Glomerular endothelial cell (primary cell): ENCODE measurements at places on chromosomes 7 and 10. TPM values are rescaled to one million over a fixed set of nuclear protein-coding genes. Genes with fewer than 3 reads are reported as not detected.

Gene SEPTIN7
- 190 and 191 TPM in 2 replicates for total RNA-seq

DNA sequence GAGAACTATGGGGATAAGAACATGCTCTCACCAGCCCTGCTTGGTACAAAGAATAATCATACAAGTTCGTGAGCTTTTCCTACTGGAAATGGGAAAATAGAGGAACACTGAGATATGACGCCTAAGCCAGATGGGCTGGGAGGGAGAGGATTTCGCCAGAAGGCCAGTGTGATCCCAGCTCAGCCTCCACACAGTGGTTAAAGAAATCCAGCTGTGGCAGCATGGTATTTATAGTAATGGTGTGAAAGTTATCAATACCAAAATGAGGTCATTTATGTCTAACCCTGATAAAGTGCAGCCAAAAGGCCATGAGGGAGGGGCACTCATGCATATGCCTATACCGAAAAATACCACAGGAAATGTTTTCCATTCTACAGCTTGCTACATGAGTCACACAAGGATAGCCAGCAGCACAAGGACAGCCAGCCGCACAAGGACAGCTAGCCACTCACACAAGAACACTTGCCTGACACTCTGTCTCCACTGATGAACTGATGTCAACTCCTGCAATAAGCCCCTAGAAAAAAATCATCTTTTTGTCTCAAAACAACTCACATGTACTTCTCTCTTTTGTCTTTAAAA, 49.4 kb downstream of the FRMPD2 start:
- no peak for DNase-seq

GRCh38 chr10:126061526-126061925, 165.2 kb downstream of the FANK1 start:
- DNase-seq, result no peak

DNA sequence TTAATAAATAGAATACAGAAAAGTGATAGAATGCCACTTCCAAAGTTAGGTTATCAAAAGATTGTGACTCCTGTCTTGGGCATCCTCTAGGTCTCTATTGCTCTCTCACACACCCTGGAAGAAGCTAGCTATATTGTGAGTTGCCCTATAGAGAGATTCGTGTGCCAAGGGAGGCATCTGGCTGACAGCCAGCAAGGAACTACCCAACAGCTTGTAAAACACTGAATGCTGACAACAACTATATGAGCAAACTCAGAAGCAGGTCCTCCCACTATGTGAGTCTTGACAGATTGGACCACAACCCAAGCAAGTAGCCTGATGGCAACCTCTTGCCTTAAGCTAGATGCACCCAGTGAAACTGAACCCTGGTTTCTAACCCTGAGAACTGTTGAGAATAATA, 55.7 kb upstream of the CDK14 start:
- no peak for DNase-seq

DNA sequence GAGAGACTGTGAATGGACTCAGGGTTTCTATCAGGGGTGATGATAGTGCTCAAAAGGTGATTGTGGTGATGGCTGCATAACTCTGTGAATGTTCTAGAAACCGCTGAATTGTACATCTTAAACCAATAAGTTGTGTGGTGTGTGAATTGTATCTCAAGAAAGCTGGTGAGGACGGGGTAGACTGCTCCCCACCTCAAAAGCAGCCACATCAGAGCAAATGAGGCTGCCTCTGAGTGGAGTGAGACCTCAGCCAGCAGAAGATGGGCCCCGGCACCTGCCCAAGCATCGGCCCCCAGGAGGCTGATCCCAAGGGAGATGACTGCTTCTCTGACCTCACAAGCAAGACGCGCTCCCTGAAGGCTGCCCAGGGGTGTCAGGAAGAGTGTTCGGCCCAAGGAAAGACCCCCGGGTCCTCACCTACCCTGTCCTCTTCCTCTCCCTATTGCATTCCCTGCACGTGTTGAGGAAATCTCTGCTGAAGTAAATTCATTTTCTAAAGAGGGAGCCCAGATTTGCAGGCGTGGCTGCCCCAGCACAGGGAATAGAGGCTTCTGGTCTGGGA, 279.3 kb upstream of the SHH start:
- no peak for DNase-seq

- DNase-seq, result no peak
Measured at GRCh38 chr7:14228341-14228740, 238.9 kb upstream of the ETV1 start.

DNA sequence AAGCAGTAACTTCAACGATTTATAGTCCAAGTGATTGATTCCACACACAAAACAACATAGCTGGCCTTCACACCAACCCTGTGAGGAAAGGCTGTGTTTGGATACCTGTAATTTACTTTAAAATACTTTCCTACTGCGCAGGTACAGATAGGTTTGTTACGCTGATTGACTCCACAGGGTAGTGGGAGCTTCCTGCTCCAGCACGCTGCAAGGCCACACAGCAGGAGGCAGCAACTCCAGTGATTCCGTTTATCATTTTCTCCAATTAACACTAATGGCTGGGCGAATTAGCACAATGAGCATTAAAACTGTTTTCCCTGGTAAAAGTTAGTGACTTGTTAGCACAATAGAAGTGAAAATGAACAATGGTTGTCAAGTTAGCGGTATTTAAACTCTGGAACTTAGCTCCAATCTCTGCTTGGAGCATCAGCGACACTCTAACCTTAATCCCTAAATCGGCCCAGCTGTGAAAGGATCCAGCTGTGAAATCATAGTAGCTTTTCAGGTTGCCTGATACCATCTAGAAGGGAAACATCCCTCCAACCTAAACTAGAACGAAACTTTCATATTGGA, 959 bp downstream of the DCLRE1C start:
- no peak for DNase-seq

- DNase-seq, result no peak
Measured at GRCh38 chr10:67808704-67809103, 29.3 kb downstream of the DNAJC12 start.

- DNase-seq, result no peak
Measured at GRCh38 chr7:47419471-47419870, 162.4 kb downstream of the TNS3 start.
